Astrocyte of the spinal cord (primary cell): ENCODE measurements at places on chromosomes 1 and 21.

- no peak for DNase-seq
These were observed 261.1 kb downstream of the SIPA1L2 start for GRCh38 chr1:232368821-232369321.

DNA sequence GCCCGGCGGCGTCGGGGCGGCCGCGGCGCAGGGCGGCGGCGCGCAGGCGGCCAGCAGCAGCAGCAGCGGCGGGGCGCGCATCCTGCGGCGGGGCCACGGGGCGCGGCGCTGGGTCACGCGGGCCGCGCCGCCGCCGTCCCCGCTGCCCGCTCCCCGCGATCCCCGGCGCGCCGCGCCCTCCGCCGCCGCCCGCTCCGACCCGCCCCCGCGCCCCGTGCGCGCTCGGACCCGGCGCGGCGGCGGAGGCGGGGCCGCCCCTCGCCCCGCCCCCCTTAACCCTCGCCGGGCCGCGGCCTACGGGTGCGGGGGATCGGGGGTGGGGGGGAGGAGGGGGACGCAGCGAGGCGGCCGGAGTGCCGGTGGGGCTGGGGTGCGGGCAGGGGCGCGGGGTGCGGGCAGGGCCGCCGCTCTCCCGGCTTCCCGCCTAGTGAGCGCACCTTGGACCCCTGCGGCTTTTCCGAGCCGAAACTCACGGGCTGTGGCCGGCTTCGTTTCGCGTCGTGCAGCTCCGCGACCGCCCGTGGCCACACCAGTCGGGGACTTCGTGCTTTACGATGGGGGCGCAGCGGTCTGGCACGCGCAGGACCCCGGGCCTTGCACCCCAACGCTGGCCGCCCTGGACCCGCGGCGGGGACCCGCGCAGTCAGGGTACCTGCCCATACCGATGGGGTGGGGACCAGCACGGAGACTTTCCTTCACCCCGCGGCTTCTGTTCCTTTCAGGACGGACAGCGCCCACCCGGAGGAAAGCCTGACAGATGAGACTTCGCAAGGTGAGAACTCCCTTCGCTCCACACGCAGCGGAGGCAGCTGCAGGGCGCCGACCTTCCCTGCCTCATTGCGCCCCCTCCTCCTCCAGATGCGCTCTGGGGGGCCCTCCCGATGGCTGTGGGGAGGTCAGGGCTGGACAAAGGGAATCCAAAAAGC is at the start of gene FNDC10:
Gene FNDC10 (minus strand): TSS at position 201 of the 926 bp plus-strand sequence. CDS start 120 bp downstream, at position 81.
- DNase-seq: no peak

- no peak for DNase-seq
These were observed 13.9 kb downstream of the TPM3 start for GRCh38 chr1:154178013-154178412.

DNA sequence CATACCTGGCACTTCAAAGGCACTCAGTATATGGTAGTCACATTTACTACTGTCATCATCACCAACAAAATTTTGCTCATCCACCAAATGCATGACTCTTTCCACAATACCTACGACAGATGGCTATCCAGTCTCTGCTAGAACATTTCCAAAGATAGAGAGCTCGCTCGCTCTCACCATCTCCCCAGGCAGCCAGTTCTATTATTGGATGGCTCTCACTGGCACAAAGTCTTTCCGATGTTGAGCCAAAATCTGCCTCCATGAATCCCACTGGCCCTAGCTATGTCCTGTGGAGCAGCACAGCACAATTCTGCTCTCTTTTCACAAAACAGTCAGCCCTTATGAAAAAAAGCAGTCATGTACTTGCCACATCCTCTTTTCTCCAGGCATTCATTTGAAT is 102.1 kb downstream of the DAB1 start:
- DNase-seq: no peak

DNA sequence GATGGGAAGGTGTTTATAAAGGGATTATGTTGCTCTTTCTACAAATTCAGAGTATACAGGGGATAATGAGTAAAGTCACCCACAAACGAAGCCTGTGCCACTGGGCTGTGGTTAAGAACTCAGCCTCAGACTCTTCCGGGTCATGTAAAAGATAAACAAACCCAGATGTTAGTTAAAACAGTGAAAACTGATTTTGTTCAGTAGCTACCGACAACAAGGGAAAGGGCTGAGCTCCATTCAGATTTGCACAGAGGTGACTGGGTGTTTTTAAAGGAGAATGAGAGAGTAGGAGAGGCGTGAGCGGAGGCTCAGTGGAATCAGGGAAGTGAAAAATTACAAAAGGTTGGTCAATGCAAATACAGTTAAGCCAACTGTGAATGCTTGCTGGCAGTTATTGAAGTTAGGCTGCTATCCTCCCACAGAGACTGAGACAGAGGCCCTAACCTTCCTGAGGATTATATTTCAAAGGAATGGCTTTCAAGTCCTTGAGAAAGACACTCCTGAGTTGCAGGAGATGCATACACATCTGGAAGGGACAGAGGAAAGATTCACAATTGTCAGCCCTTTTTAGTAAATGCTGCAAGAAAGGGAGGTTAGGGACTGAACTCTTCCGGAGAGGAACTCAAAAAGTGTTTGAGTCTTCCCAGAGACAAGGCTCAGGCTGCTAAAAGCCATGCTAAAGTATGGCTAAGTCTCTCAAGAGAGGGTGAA is 29.9 kb upstream of the SAMD13 start:
- peak; percentile 59 for DNase-seq

DNA sequence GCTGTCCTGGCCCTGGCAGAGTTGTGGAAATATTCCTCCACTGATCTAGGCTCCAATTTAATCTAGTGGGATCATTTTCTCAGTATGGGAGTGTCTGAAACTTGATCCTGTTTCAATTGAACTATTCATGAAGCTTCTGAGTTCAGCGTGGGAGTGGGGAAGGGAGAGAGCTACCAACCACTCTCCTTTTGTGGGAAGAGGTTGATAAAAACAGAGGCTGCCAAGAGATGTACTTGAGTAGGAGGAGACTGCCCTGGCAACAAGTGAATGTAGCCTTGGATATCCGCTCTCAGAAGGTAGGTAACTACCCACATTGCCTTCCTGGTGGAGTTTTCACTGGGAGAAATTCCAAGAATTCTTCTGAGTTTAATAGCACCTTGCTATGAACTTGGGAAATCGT is at the start of gene CTXND2:
Gene CTXND2 (plus strand): TSS at position 119 of the 400 bp plus-strand sequence. CDS start 25,179 bp downstream, outside the sequence.
- peak; percentile 5 for DNase-seq

GRCh38 chr1:210456731-210457255 is 128.1 kb downstream of the HHAT start:
- no peak for DNase-seq

GRCh38 chr21:38741950-38742256 is 63.8 kb upstream of the ETS2 start:
- DNase-seq: no peak

- no peak for DNase-seq
These were observed 13.5 kb downstream of the COL18A1 start for GRCh38 chr21:45418301-45419071.

DNA sequence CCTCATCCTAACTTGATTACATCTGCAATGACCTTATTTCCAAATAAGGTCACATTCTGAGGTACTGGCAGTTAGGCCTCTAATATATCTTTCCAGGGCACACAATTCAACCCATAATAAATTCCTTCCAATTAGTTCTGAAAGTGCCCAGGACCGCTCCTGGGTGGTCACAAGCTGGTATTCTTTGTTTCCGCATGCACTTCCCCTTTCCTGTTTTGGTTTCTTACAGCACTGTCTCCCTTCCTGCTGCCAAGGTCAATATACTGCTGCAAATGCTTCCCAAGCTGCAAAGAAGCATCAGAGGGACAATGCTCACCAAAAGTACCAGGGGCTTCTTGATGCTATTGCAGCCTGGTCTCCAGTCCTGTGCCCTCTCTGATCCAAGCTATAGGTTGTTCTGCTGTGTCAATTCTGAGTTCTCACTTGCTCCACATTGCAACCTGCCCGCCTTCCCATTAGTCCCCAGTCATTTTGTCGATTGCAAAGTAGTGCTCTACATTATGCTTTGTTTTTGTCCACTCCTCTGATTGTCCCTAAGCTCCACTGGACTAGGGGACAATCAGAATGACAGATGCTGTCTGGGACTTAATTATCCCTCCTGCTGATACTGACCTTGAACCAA is 13.9 kb upstream of the XPR1 start:
- DNase-seq: no peak

DNA sequence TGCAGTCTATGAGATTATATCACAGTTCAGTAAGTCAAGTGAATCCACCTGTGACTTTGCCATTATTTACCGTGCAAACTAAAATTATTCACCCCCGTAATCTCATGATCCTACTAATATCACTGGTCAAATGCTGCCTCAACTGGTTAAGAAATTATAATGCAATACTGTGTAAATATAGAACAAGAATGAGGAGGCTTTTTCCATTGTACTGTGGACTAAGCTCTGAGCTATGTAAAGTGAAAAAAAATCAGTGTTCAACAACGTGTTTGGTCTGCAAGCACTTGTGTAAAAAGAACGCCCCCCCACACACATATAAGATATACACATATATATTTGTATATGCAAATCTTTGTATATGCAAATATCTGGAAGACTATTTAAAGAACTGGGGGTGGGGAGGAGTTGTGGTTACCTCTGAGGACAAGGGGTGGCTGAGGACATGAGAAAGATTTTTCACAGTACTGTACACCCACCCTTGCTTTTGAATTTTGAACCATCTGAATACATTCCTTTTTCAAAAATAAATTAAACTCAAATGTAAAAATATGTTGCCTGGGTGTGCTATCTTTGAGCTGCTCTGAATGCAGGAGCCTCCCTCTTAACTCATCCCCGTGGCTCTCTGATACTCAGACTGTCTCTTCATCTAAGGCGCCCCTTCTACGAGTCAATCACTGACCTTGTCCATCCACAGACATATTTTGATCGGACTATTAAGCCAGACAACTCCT is 57.0 kb downstream of the PTP4A2 start:
- DNase-seq: no peak

- DNase-seq: no peak
These were observed 645 bp upstream of the TLR5 start for GRCh38 chr1:223143537-223144248.

GRCh38 chr1:79895573-79895972 is 889.0 kb upstream of the ADGRL4 start:
- DNase-seq: no peak

GRCh38 chr21:18810136-18810535 is 406.6 kb upstream of the TMPRSS15 start:
- peak; percentile 0 for DNase-seq

- no peak for DNase-seq
These were observed 54.5 kb upstream of the PPM1J start for GRCh38 chr1:112769611-112770010.

- no peak for DNase-seq
These were observed 11.5 kb downstream of the PALMD start for GRCh38 chr1:99657213-99658030.

GRCh38 chr1:91513160-91513559 is 12.5 kb downstream of the CDC7 start:
- DNase-seq: peak; percentile 41

- peak; percentile 51 for DNase-seq
These were observed 138.4 kb downstream of the SYT2 start for GRCh38 chr1:202571719-202572339.

- DNase-seq: peak; percentile 1
These were observed 150.6 kb upstream of the ZC3H12A start for GRCh38 chr1:37323486-37324377.

DNA sequence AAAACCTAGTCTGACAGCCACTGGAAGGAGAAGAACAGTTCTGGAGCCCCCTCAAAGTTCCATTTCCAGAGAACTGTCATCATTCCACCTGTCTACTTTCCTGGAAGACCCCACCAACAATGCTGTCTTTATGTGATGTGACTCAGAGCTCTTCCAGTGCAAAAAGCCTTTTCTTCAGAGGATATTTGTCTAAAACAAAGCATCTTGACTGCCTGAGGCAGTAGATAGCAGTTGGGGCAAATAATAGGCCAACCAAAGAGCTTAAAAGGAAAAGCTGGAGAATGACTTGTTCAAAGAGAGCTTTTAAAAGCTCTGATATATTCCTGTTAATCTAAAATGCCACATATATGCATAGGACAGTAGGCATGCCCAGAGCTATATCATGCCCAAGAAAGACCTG is 62.6 kb downstream of the MIS18A start:
- DNase-seq: no peak

DNA sequence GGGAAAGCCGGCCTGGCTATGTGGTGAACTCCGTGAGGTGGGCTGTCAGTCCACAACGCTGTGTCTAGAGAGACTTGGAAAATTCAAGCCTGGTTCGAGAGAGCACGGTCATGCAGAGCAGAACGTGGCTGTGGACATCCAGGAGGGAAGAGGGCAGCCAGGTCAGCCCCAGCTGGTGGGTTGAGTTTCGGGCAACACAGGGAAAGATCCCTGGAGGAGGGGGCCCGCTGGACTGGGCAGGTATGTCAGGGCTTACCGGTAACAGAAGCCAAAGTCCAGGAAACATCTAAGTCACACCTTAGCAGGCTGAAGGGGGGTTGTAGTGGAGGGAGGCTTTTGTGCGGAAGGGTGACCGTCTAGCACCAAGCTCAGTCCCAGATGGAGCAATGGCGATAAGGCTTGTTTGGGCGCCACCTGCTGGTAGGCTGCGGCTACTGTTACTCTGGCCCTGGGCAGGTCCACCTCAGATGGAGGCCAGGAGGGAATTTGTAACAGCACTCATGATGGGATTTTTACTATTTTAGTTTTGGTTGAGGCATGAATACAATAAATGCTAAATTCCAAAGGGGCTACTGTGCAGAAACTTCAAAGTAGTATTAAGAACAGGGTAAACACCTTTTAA is 143.3 kb upstream of the ZNF644 start:
- DNase-seq: peak; percentile 43

DNA sequence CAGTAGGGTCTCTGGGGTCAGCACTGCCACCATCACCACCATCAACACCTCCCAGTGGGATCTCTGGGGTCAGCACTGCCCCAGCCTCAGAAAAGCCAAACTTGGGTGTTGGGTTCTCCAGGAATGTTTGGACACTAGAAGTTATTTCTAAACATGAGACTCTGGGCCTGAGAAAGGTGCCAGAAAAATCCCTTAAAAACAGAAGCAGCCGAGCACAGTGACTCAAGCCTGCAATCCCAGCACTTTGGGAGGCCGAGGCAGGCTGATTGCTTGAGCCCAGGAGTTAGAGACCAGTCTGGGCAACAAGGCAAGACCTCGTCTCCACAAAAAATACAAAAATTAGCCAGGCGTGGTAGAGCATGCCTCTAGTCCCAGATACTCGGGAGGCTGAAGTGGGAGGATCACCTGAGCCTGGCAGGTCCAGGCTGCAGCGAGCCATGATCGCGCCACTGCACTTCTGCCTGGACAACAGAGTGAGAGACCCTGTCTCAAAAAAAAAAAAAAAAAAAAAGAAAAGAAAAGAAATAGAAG is 470 bp downstream of the PTAFR start:
- no peak for DNase-seq

DNA sequence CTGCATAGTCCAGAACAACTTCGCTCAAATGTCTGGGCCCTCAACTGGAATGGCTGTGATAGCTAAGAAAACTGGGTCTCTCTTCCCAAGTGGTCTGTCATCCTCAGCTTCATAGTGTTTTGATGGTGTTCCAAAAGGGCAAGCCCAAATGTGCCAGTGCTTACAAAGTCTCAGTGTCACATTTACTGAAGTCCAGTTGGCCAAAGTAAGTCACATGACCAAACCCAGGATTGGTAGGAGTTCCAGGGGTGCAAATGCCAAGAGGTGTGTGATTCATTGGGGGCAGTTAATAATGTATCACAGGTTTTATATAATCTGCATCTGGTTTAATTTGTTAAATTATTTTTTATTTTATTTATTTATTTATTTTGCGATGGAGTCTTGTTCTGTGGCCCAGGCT is 24.9 kb downstream of the SMG7 start:
- no peak for DNase-seq

- no peak for DNase-seq
These were observed 94.7 kb upstream of the GADD45A start for GRCh38 chr1:67590329-67590728.

- no peak for DNase-seq
These were observed 11.2 kb upstream of the KCNQ4 start for GRCh38 chr1:40772146-40772955.

- no peak for DNase-seq
These were observed 221.6 kb downstream of the SEC16B start for GRCh38 chr1:177748080-177748801.
